Activated CD4-positive, alpha-beta T cell treated with anti-CD3 and anti-CD28 coated beads, Interleukin-2, Interleukin-6, amounts not matched to agents 100 ng/mL and 50 ng/mL, durations not matched to agents 16 hours and 8 hours (primary cell): ENCODE measurements at places on chromosomes 6 and 20.

DNA sequence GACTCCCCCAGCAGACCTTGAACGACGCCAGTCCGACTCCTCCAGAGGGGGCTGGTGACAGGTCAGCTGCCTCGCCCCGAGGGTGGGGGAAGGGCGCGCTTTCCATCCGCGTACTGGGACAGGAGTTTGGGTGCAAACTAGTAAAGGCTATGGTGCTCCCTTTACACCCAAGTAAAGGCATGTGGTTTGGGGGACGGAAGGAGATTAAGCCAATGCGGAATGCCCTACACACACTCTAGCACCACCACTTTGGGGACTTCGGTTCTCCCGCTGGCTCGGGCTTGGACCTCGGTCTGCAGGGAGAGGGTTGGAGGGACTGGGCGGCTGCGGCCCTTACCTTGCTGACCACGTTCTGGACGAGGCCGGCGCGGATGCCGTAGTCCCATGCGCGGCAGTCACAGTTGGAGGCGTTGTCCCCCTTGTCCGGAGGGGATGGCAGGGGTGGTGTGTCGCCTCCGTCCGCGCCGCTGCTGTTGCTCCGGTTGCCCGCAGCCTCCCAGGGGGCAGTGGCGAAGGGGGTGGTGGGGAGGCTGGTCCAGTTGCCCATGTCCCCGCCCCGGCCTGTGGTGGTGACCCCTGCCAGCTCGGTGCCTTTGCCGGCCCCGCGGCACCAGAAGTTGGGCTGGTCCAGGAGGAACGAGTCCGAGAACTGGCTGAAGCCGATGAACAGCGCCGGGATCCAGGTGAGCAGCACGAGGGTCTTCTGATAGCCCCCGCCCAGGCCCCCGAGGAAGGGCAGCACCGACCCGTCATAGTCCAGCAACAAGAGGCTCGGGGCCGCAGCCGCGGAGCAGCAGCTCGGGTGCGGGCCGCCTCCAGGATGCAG, 1.1 kb downstream of the SLC22A23 start:
- DNase-seq: no peak

DNA sequence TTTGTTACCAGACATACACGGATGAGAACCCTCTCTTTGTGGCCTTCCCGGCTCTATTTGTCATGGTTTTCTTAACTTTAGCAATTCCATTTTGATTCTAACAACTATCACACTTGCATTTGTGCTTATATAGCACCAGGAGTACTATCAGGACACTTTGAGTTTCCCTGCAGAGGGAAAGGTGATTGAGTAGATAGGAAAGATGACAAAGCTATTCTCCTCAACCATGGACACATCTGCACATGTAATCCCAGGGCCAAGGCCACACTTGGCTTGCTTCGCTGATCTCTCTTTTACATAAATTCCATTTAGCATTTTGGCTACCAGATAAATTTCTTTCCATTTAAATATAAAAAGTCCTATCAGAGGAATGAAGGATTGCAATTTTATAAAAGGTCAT, 23.3 kb upstream of the CFAP206 start:
- DNase-seq: no peak

DNA sequence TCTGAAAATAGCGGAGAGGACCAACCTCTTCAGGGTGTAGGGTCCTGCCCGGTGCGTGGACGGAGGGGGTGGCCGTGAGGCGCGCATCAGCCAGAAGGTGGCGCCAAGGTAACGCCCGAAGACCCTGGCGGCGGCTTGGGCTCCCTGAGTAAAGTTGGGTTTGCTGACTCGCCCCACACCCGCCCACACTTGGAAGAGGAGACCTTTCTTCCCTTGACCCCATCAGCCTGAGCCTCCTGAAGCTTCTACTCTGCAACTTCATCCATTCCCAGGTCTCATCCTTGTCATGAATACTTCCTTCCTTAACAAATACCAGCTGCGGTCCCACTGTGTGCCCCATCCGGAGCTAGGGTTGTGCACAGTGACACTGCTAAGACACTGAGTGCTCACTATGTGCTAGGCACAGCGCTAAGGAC, 14.6 kb downstream of the CD40 start:
- peak; percentile 70 for DNase-seq

DNA sequence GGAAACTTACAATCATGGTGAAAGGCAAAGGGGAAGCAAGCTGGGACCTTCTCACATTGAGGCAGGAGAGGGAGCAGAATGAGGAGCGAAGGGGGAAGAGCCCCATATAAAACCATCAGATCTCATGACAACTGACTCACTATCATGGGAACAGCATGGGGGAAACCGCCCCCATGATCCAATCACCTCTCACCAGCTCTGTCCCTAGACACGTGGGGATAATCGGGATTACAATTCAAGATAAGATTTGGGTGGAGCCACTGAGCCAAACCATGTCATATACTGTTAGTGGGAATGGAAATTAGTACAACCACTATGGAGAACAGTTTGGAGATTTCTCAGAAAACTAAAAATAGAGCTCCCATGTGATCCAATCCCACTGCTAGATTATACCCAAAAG, 163.7 kb downstream of the MANEA start:
- no peak for DNase-seq

- no peak for DNase-seq
These were observed 57.0 kb downstream of the SOBP start for GRCh38 chr6:107546691-107547450.
